ENCODE measurements at places on chromosomes 11 and 22.

DNA sequence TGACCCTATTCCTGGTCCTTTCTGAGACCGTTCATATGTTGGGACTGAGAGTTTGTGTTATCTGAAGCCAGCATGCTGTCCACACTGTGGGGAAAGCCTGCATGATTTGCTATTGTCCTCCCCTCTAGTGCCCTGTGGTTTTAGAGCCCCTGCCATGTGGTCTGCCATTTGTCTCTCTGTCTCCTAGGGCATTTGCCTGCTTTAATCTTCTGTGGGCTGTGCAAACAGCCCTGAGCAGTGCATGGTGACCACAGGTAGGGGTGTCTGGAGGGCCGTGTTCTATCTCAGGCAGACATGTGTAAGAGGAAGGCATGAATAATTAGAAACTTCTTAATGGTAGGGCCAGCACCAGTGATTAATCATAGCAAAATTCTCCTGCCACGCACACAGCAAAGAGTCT lies 23.0 kb downstream of the AMPD3 start:
- no peak for DNase-seq

DNA sequence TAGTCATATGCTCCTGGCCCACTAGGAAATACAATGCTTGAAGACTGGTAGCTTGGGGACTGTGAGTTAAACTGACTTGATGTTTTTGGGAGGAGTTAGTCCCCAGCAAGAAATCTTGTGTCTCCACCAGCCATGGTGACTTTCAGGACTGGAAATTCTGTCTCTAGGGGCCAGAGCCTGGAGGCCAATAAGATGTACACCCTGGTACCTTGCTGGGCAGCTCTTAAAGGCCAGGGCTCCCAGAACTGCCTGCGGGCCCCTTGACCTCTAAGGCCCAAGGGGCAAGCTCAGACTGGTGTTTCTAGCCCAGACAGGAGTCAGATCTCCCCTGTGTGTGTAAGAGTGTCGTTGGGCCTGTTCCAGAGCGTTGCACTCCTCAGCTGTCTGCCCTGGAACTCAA lies 128.7 kb upstream of the C11orf58 start:
- DNase-seq: no peak

- DNase-seq: no peak
Measured at GRCh38 chr11:130761560-130762220, 154.6 kb downstream of the SNX19 start.

- DNase-seq: no peak
Measured at GRCh38 chr22:17106161-17106784, 14.9 kb downstream of the TMEM121B start.

GRCh38 chr11:12112750-12113149 lies 2.4 kb downstream of the MICAL2 start:
- DNase-seq: no peak

- no peak for DNase-seq
Measured at GRCh38 chr11:72786305-72787215, 7.3 kb downstream of the STARD10 start.

GRCh38 chr11:19499026-19499669 lies 213.5 kb upstream of the NAV2 start:
- no peak for DNase-seq

GRCh38 chr11:15930442-15931025 lies 425.8 kb downstream of the SOX6 start:
- DNase-seq: no peak

DNA sequence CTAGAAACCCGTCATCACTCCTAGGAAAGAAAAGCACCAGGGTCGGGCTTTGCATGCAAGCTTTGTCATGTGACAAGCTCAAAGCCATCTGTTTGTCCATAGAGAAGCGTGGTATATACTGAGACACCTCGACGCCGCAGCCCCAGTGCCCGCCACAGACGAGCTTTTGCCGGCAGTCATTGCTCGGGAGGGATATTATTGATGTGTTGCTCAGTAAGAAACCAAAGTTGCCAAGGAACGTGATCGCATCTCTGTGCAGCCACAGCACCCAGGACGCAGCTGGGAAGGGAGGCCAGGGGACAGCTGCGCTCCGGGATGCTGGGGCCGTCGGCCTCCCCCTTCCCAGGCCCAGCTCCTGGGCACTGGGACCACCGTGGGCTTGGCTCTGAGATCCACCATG lies 89.5 kb upstream of the KCNQ1OT1 start:
- DNase-seq: peak; percentile 5

- peak; percentile 87 for DNase-seq
Measured at GRCh38 chr11:12150831-12151382, 40.5 kb downstream of the MICAL2 start.

DNA sequence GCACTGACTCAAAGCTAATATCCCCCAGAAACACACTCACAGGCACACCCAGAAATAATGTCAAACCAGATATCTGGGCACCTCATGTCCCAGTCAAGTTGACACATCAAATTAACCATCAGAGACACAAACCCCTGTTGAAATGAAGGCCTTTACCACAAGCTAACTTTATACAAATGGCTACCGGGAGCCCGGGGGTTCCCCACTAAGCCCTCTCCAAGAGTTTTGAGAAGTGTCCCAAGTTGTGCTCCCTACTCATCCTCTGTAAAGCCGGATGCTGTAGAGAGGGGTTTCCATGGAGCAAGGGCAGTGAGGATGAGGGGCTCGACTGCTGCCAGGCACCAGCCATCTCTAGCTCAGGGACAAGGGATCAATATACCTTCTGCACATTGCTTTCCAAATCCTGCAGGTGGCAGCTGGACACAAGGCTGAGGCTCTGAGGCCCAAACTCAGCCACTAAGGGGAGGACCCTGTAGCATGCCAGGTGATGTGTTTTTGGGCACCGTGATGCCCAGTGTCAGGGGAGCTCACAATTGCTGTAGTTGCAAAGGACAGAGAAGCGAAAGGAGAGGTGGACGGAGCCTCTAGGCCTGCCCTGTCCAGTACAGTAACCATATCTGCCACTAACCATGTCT lies 145.7 kb downstream of the TTC17 start:
- DNase-seq: peak; percentile 16

- DNase-seq: no peak
Measured at GRCh38 chr11:33536178-33536577, 164.4 kb downstream of the C11orf91 start.

GRCh38 chr22:49017482-49018329 lies 810.0 kb downstream of the BRD1 start:
- DNase-seq: no peak

DNA sequence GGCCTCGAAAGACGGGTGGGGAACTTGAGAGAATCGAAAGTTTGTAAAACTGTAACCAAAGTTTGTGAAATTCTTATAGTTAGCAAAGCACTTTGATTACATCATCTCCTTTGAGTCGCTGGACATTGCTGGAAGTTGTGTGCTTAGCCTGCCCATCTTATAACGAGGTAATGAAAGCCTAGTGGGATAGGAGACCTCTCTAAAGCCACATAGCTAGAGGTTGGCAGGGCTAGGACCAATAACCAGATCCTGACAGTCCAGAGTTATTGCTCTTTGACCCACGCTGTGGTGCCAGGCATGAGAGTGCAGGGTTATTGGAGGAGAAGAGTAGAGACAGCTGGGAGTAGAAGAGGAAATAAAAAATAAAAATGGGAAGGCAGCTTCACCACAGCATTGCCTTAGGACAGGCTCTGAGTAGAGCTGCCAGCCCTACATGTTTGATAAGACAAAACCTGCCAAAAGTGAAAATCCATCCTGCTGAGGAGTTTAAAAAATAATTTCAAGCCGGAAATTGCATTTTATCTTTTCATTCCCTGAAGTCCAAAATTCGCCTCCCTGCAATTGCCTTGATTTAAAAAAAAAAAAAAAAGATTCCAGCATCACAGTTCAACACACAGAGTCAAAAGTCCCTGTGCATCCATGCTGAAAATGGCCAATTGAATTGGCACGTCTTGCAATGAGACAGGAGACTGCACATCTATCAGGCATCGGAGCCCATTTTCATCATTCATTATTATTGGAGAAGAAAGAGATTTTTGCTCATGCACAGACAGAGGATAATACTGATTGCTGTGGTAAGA lies 225.5 kb upstream of the POU2AF2 start:
- no peak for DNase-seq

- DNase-seq: no peak
Measured at GRCh38 chr22:47106806-47107205, 344.4 kb downstream of the TBC1D22A start.

GRCh38 chr22:47061226-47061625 lies 298.8 kb downstream of the TBC1D22A start:
- DNase-seq: no peak

- peak; percentile 79 for DNase-seq
Measured at GRCh38 chr22:46122511-46122971, 27.8 kb upstream of the PPARA start.

GRCh38 chr11:130431331-130431773 lies 2.9 kb upstream of the ADAMTS8 start:
- peak; percentile 83 for DNase-seq

DNA sequence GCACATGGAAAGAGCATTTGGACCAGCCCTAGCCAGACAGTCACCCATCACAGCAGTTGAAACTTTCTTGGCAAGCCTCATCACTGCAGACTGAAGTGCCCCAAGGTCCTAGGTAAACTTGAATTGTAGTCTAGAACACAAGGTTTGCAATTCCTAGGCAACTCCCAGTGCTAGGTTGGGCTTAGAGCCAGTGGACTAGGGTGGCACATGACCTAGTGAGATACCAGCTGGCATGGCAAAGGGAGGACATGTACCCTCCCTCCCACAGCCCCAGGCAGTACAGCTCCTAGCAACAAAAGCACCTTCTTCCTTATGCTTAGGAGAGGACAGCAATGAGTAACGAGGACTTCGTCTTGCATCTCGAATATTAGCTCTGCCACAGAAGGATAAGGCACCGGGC lies 889.5 kb downstream of the JRKL start:
- no peak for DNase-seq

DNA sequence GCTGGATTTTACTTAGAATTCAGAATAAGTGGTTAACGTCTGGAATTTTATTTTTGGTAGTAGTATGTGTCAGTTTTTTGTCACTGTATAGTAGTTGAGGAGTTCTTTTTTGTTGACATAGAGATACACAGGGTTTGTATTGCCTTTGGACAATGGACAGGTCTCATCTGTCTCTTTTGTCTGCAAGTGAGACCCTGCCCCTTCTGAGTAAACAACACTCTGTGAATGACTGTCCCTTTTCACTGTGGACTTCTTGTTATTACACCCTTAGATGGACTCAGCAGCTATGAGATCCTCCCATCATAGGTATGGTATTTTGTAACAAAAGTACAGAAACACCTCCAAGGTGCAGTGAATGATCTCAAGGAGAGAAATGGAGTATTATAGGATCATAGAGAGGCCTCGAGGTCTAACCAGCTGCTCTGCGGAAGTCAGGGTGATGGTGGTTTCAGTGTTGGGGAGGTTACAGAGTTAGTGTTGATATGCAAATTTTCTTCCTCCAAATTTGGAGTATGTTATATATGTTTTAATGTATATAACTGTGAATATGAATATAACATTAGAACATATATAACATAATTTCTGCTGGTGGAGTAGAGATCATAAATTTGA lies 7.8 kb downstream of the PPP6R3 start:
- no peak for DNase-seq

- no peak for DNase-seq
Measured at GRCh38 chr11:132312701-132313111, 942.3 kb downstream of the NTM start.

- DNase-seq: no peak
Measured at GRCh38 chr11:63769714-63770455, 1.3 kb upstream of the ZFTA start.

DNA sequence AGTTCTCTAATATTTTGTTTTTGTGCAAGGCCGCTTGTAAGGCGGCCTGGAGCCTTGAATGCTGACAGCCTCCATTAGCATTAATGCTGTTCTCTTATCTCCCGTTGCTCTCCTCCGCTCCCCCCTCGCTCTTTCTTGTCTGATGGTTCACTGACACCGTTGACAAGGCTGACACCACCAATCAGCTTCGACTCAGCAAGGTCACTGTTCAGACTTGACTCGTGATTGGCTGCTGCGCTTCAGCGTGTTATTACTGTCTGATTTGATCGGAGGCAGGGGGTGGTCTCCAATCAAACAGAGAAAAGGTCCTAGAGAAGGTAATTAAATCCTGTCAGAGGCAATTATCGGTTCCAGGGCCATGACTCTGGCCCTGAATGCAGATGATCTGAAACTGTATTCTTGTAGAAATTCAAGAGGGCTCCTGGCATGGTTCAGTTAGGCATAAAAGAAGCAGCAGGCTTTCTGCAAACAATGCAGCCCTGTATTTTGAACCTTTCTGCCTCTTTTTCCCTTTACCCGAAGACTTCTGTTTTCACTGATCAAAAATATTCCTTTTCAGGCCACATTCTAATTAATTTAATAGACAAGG lies 49.3 kb upstream of the MPPED2 start:
- DNase-seq: no peak

- DNase-seq: no peak
Measured at GRCh38 chr11:6232899-6233298, 1.5 kb downstream of the FHIP1B start.

DNA sequence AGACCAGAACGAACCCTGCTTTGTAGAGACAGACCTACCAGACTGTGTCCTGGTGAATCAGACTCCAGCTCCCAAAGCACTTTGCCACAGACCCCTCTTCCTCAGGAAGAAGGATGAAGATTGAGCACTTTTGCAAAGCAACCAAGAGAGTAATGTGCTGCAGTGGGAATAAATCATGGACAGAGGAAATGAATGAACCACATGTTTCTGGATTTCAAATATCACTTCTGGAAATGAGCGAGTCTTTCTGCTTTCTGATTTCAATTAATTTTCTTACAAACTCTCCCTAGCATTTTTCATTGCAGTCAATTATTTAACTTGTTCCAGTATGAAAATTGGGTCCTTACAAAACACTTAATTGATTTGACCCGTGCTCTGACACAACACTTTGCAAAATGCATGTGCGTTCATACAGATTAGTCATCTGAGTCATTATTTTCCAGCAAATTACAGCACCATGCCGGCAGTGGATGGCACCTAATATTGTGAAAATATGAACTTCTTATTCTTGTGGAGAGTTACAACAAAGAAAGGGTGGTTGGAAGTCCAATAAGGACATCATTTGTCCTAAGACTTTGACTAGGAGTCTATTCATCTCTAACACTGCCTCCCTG lies 315.9 kb upstream of the CCDC90B start:
- no peak for DNase-seq

- DNase-seq: no peak
Measured at GRCh38 chr11:65868076-65868667, 4.4 kb downstream of the EFEMP2 start.

GRCh38 chr22:46748908-46749675 lies 11.0 kb upstream of the CERK start:
- peak; percentile 69 for DNase-seq

DNA sequence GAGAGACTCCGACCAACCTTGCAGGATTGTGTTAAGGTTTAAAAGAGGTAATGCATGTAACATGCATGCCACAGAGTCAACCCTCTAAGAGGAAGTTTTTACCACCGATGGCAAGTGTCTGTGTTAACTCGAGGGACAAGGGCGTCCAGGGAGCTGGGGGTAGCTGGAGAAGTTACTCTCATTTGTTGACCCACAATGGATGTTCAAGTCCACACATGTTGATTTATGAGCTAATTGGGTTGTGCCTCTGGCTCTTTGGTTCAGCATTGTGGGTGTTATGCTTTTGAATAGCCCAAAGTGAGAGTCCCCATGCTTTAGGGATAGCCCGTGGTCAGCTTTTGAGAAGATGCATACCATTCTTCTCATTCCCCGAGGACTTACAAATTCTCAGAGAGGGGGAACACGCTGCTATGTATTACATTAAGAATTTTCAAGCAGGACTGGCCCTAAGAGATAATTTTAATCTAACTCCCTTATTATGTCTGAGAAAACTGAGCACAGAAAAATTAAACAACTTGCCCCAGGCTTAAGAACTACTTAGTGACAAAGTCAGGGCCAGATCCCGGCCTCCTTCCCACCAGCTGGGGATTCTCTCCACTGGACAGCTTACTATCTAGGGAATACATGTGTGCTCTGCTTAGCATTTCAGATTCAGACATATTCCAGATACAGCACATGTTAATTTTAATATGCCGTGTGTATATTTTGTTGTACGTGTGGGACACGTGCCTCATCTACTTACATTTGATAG lies 5.2 kb upstream of the PLET1 start:
- DNase-seq: no peak

Data from activated CD4-positive, alpha-beta memory T cell treated with anti-CD3 and anti-CD28 coated beads for 36 hours (primary cell).